Activated T-helper 17 cell treated with anti-CD3 and anti-CD28 coated beads, Interleukin-2, amount 50 U/mL, for 72 hours (primary cell): ENCODE measurements at places on chromosomes 13 and 19. TPM values are rescaled to one million over a fixed set of nuclear protein-coding genes. Genes with fewer than 3 reads are reported as not detected.
A peak's percentile ranks its signal among the peaks of the same experiment; 100 is the strongest.

DNA sequence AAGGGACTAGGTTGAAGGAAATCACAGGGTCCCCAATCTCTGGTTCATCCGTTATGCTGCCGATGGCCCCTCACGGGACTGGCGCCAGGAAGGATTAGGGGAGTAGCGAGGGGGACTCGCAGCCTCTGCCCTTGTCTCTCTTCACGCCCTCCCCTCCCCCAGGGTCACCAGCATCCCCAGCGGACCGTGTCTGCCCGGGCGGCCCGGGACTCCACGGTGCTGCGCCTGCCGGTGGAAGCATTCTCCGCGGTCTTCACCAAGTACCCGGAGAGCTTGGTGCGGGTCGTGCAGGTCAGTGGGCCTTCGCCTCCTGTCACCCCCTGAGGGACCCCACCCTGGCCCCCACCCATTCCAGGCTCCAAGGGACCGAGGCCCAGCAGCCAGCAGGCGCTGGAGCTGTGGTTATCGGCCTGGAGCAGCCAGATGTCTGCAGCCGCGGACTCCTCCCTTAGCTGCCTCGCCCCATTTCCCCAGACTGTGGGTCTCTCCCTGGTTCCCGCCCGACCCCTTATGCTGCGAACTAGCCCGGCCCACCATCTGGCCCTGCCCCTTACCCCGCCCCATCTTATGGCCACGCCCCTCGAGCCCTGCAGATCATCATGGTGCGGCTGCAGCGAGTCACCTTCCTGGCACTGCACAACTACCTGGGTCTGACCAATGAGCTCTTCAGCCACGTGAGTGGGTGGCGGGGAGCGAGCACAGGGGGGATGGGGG is 5.4 kb downstream of the PNPLA6 start:
- ATAC-seq: peak; percentile 65

DNA sequence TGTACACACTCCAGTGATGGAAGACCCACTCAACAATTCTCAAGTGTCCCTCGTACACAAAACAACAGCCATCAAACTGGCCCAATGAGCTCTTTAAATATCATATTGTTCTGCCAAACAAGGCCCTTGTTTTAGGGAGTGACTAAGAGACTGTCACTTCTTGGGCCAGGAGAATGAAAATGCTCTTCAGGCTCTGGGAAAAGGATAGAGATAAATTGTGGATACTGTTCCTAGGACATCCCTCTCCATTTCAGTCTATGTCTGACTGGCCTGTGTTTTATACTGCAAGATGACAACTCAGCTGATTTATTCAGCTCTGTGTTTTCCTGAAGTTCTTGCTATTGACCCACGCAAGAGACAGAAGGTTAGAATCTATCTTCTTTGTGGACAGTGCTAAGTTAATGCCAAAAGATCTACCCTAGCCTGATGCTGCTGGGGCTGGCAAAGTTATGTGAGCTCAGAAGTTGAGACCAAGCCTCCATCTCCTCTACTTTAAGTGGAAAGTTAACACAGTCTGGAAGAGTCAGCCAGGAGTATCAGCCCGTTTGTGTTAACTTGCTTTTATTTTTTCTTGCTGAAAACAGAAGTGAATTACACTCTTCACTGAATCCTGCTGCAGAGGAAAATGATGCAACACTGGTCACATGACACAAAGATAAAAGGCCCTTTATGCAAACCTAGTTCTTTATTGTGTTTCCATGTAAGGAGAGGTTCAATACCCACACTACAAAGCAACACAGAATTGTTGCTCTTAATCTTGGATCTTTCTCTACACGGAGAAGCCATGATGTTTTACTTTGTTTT is 14.6 kb downstream of the FRY start:
- peak; percentile 50 for ATAC-seq

- ATAC-seq: no peak
Observed at GRCh38 chr19:18264137-18264854, 10.0 kb downstream of the IQCN start.

Gene PODNL1
- 1.0 TPM for total RNA-seq

- ATAC-seq: no peak
Observed at GRCh38 chr19:18293642-18294466, 12.4 kb upstream of the JUND start.

- no peak for ATAC-seq
Observed at GRCh38 chr13:26095338-26095737, 43.5 kb upstream of the SHISA2 start.

DNA sequence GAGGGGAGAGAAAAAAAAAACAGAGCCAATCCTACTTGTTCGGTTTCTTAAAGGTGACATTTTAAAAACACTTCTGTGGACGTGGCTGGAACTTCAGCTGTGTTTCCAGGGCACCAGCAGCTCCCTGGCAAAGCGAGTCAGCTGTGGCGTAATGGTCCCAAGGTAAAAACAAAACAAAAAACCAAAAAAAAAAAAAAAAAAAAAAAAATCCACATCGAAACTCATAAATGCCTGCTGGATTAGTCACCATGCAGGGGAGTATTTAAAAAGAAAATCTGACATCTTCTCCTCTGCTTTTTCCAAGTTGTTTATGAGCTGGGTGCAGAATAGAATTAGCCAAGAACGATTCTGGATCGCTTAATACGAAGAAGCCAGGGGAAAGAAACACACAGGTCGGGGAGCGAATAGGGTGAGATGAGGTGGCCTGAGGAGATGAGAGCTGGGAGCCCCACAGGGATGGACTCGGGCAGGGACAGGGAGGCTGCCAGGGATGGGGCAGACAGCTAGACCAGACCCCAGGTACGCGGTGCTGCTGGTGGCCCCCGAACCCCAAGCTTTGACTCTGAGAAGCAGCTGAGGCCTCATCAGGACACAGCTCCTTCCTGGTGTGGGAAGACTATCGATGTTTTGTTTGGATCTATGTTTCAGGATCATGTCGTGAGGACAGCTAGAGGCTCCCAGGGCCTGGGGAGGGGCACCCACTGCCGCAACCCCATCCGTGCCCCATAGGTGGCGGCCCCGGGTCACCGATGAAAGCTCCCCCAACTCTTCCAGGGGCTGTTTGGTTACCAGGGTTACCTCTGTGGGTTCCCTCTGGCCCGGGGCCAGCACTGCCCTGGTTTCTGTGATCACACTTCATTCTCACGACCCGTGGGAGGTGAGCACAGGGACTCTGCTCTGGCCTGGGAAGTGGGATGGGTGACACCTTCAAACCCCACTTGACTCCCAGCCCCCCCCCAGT is 3.1 kb upstream of the CTXN1 start:
- ATAC-seq: peak; percentile 37

DNA sequence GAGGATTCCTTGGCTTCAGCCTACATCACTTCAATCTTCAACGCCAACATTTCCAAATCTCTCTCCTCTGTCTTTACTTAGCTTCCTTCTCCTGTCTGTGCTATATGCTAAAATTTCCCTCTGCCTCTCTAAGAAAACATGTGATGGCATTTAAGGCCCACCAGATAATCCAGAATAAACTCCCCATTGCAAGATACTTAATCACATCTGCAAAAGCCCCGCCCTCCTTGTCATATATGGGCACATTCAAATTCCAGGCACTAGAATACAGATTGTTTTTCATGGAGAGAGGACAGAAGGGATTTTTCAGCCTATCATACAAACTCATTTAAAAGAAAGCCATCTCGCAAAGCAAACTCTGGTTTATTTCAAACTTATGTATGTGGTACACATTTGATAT is 16.2 kb downstream of the ARGLU1 start:
- ATAC-seq: no peak

Gene FCGBP
- total RNA-seq: 2.1 TPM

DNA sequence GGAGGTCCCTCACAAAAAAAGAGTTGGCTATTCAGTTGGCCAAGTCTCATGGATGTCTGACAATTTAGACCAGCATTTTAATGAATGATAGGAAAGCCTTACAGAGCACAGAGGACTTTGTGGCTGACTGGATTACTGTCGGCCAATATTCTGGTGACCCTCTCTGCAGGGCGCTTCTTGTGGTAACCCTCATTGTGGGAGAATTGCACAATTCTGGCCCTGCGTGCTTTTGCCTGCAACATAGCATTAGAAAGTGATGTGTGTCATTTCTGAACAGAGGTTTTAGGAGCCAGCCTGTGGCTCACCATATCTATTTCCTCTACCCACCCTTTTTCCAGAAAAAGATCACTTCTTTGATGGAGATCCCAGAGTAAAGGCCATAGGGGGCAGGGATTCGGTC is 71.4 kb downstream of the EFNB2 start:
- ATAC-seq: no peak

DNA sequence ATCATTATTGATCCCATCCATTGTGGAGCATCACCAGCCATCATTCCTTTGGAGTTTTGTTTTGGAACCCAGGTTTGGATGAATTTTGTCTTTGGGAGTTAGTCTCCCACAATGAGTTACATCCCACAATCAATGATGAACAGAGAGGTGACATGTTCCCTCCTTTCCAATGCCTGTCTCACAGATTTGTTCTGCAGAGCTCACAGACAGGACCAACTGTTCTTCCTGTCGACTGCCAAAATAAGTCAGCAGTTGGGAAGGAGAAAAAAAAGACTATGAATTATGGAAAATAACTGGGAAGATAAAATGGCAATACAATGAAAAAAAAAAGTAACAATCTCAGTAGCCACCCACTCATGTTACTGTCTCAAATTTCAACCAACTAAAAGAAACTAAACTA is 489.1 kb downstream of the MYO16 start:
- ATAC-seq: no peak

DNA sequence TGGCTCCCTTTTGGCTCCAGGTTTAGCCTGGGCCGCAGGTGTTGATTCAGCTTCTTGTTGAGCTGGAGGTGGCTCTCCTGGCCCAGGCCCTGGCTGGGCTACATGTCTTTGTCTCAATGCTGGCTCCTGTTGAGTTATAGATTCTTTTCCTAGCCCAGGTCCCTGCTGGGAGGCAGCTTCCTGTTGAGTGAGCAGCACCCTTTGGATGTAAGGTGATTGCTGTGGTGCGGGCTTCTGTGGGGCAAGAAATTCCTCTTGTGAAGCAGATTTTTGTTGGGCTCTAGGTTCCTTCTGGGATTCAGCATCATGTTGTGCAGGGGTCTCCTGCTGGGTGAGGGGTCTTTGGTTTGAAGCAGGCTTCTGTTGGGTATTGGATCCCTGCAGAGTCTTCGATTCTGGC is 545 bp downstream of the LIPE start:
- ATAC-seq: no peak

- ATAC-seq: no peak
Observed at GRCh38 chr19:48303367-48303766, 22.0 kb upstream of the EMP3 start.

Gene ZNF628
- total RNA-seq: 11.3 TPM

DNA sequence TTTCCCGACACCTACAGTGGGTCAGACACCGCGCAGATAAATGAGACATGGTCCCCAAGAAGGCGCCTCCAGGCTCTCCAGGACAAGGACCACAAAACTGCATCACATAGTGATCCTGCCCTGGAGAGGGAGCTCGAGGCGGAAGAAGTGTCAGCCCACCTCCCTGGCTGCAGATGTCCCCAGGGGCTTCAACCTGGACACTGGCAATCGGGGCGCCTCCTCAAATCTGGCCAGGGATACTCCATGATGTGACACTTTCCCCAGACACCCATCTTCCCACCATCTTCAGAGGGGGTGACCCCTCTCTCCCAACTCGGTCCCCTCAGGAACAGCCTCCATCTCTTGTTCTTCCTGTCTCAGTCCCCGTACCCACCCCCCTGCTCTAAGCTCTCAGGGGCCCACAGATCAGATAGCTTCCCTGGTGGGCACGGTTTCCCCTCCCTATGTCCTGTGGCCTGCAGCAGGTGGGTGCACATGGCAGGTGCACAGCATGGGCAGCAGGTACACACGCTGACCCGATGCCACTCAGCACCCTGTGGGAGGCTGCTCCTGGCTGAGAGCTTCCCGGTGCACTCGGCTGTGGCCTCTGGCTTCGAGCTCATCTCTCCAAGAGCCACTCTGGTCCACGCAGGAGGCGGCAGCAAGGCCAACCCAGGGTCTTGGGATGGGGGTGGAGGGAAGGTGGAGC is 61.2 kb downstream of the PEPD start:
- no peak for ATAC-seq

DNA sequence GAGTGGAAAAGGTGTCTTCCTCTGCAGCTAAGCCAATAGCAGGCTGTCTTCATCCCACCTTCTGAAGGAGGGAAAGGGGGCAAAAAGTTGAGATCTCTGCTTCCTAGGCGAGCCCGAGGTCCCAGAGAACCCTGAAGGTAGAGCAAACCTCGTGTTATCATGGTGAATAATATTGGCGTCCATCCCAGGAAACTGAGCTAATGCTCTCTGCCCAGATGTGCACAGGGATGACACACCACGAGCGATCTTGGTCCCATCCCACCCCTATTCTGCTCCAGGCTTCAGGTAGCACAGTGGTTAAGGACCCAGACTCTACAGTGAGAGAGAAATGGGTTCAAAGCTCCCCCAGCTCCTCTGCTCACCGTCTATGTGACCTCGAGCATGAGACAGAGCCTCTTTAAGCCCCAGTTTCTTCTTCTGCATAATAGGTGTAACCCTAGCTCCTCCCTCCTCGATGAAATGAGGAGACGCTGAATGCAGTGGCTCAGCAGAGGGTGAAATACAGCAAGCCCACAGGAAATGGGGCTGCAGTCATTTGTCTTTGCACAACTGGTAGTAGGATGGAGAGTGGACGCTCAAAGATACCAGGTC is 9.9 kb upstream of the CEACAM20 start:
- no peak for ATAC-seq

GRCh38 chr13:23180711-23181110 is at the start of gene SGCG:
Gene SGCG (plus strand): TSS chr13:23180979. CDS start chr13:23203695, 22,716 bp downstream.
- ATAC-seq: no peak

- ATAC-seq: no peak
Observed at GRCh38 chr13:41065078-41065477, 3.8 kb downstream of the WBP4 start.

GRCh38 chr13:93220073-93220472 is 6.5 kb upstream of the GPC6 start:
- ATAC-seq: no peak

GRCh38 chr13:45063261-45063860 is 56.9 kb upstream of the GTF2F2 start:
- no peak for ATAC-seq

DNA sequence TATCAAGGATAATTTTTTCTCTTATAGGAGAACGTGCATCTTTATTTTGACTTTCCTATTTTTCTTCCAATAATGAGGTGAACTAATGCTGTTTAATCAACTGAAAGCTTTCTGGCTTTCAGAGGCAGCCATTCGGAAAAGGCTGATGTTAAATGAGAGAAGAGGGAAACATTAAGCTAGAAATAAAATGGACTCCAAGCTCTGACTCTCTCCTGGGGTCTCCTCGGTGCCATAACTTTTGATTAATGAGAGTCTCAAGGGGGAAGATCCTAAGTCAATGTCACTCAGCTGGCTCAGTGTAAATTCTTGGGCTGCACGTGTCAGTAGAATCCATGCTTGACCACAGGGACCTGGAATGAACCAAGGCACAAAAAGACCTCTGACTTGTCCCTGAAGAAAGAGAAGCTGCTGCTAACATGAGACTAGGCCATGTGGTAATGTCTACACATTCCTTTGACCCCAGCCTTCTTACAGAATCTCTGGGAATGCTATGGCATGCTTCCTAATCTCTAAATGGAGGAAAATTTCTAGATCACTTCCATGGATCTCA is 152.2 kb upstream of the RFC3 start:
- no peak for ATAC-seq

Gene ICAM1
- 88.5 TPM for total RNA-seq

Gene GNA15
- 202 TPM for total RNA-seq

DNA sequence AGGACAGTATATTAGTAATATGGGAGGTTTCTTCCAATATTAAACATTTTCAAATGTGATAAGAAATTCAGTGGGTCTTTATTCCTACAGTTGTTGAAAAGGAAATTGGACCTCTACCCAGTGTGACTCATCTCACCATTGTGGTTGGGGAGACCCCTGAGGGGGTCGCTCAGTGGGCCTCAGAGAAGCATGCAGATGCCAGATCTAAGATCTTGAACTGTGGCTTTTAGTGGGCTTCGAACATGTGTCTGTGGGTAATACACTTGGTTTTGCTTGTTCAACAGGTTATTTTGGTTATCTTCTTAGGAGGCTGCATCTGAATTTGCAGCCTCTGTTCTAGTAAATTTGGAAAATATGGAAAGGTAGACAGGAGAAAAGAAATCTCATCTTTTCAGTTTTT is 132.3 kb downstream of the PCCA start:
- no peak for ATAC-seq
